Activated naive CD4-positive, alpha-beta T cell treated with Interleukin-2 at 50 U/mL for 16 hours (primary cell): ENCODE measurements at places on chromosomes 11 and 22.

GRCh38 chr11:102449651-102450570, 2.7 kb downstream of the TMEM123 start:
- DNase-seq, result no peak

- DNase-seq, result no peak
Observed at GRCh38 chr22:31968022-31968421, 23.7 kb downstream of the YWHAH start.

GRCh38 chr11:121421149-121421901, 30.8 kb upstream of the SORL1 start:
- no peak for DNase-seq

DNA sequence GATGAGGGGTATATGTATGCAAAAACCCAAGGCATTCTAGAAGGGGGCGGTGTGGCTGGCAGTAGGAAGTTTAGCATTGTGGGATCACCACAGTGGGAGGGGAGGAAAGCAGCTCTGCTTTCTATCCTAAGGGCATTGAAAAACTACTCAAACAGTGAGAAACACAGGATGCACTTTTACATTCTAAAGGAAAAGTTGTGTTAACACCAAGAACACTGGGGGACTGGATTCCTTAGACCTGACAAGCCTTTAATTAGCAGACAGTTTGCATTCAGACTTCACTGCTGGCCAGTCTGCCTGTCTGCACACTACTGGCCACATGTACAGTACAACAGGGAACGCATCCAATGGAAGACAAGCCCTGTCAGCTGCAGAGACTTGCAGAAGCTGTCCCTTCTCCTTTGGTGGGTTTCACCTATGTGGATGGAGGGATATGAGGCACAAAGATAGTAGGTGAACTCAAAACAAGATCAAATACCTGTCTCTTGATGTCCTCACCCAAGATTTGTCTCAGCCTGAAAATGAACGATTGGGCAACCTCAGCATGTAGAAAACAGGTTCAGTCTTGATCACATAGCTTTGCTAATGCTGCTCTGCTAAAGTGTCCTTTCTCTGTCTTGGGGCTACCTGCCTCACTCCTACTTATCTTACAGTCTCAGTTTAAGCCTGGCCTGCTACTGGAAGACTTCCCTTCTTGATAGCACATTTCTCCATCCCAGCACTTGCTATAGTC, 64.8 kb downstream of the TENM4 start:
- no peak for DNase-seq

DNA sequence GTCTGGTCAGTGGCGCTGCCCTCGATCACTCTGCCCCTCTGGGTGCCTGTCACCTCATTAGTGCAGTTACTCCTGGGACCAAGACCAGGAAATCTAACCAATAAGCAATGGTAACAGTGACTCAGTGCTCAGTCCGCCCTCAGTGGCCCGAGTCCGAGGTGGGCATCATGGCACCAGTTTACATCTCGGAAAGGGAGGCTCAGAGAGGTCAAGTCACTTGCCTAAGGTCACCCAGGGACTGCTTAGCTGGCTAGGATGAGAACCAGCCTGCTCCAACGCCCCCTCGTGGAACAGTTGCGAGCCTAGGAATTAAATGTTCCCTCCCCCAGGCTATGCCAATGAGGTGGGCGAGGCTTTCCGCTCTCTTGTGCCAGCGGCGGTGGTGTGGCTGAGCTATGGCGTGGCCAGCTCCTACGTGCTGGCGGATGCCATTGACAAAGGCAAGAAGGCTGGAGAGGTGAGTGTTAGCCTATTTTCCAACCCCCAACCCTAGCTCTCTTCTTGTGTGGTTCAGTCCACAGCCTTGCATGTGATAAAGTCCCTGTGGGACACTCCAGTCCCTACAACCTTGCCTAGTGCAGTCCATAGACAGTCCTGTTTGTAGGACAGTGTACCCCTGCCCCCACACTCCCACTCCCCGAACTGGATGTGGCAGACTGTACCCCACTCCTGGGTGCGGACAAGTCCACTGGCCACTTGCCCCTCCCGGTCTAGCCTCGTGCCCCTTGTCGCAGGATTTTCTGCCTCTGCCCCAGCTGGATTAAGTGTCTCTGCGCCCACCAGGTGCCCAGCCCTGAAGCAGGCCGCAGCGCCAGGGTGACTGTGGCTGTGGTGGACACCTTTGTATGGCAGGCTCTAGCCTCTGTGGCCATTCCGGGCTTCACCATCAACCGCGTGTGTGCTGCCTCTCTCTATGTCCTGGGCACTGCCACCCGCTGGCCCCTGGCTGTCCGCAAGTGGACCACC, 1.1 kb downstream of the MTFP1 start:
- DNase-seq, result peak; percentile 89

DNA sequence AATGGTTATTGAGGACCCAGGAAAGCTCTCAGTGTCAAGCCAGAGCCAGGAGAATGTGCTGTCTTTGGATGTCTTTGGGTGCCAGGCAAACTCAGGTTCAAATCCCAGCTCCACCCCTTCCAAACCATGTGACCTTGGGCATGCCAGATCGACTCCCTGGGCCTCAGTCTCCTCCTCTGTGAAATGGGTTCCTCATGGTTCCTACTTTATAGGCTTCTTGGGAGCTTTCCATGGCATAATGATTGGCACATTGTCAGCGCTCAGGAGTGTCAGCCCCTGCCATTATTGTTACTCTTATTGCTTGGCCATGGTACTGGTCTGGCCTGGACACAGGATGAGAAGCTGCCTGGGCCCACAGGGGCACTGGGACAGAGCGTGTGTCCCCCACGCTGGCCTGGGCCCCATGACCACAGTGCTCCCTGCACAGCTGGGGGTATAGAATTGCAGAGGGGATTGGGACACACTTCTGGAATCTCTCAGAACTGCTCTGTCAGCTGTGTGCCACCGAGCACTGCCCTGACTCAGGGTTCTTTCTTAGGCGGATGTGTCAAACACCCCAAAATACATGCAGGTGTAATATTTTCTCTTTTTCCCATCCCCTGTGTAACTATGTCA, 37.6 kb upstream of the CRYBB3 start:
- DNase-seq, result no peak

GRCh38 chr22:17802411-17802810, 28.1 kb upstream of the BID start:
- DNase-seq, result no peak

GRCh38 chr22:44455151-44455962, 42.7 kb downstream of the RTL6 start:
- DNase-seq, result peak; percentile 56

GRCh38 chr11:134069426-134070341, 812 bp downstream of the JAM3 start:
- no peak for DNase-seq

GRCh38 chr22:37566329-37566837, 6.1 kb downstream of the CDC42EP1 start:
- DNase-seq, result peak; percentile 49

DNA sequence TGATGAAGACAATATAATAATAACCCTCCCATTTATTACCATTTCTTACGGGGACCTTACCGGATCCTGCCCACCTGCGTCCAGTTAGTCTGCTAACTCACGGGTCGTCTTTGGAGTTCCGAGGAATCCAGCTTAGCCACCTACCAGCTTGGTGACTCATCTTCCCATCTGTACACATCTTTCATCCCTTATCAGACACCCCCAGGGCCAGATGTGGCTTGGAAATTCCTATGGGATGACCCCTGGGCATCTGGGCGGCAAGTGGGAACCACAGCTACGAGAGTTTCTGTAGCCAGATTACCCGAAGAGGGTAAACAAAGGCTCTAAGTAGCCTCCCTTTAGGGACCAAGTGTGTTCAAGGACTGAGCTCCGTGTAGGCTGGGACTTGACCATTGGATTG, 12.8 kb upstream of the PRR5 start:
- no peak for DNase-seq

- DNase-seq, result no peak
Observed at GRCh38 chr11:112525844-112526590, 265.4 kb upstream of the PLET1 start.

- no peak for DNase-seq
Observed at GRCh38 chr11:60786811-60787567, 1.9 kb downstream of the MS4A10 start.

DNA sequence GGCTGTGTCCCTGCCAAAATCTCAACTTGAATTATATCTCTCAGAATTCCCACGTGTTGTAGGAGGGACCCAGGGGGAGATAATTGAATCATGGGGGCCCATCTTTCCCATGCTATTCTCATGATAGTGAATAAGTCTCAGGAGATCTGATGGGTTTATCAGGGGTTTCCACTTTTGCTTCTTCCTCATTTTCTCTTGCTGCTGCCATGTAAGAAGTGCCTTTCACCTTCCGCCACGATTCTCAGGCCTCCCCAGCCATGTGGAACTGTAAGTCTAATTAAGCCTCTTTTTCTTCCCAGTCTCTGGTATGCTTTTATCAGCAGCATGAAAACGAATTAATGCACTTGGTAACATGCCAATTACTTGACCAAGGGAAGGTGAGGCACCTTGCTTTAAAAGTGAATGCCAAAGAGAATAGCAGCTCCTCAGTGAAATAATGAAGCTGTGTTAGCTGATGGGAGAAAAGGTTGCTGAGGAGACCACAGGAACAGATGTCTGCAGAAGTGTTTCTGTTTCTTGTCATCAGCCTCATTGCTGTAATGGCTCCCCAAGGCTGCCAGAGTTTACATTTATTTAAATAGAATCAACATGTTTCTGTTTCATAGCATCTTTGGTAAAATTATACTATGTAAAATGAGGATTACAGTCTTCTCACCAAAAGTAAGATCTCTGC, 89.0 kb upstream of the CD44 start:
- no peak for DNase-seq

DNA sequence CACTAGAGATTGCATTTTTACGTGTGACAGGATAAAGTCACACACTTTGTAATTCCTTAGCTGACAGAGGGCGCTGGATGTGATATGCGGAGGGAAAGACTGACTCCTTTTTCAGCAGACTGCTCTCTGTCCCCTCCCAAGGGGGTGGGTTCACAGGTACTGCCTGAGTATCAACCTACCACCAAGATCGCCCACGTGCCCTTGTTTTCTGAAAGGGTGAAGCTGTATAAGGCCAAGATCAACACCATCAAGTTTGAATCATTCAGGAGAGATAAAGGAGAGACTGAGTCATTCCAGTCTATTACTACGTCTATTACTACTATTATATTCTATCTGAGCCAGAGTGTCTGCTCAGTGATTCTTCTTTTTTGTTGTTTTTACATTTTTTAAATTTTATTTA, 30.7 kb downstream of the BUD13 start:
- no peak for DNase-seq

GRCh38 chr11:66459138-66459778, 7.4 kb upstream of the PELI3 start:
- no peak for DNase-seq

- DNase-seq, result no peak
Observed at GRCh38 chr11:104547996-104548661, 350.1 kb downstream of the CASP12 start.
